NCI-H774 (cell line): ENCODE measurements at places on chromosomes 2 and 18.
A peak's percentile ranks its signal among the peaks of the same experiment; 100 is the strongest.

DNA sequence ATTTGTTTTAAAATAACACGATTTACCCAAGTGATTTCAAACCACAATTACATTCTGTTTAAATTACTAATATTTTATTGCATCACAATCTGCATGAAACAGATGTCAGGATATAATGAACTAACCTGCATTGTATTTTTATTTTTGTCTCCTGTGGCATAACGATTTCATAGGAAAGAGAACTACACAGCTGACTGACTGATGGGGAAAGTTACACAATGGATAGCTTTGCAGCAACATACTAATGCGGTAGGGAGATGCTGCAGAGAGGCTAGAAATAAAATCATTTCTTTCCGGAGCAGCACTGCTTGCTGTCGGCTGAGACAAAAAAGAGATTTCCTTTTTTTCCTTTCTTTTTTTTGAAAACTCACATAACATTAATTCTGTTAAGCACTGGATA lies 36.9 kb downstream of the SCN1A start:
- peak; percentile 0 for DNase-seq

GRCh38 chr2:186891185-186891621 lies 42.2 kb upstream of the ZSWIM2 start:
- no peak for DNase-seq

DNA sequence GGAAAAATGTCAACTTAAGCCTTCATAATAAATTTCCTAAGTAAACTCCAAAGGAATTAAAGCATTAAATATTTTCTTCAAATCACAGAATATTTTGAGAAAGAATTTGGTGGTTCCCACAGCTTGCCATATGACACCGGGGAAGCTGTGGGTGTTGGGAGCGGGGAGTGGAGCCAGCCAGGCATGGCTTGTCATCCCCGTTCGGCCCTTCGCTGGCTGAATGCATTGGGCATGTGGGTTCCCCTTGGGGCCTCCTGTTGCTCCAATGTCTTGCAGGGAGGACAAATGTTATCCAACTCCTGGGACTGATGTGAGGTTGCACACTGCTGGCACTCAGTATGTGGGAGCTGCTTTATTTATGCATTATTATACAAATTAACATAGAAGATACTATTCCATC lies 18.6 kb downstream of the NGEF start:
- no peak for DNase-seq

- no peak for DNase-seq
These were observed 60.3 kb upstream of the RPL31 start for GRCh38 chr2:100941646-100942240.

- DNase-seq: no peak
These were observed 113.9 kb downstream of the PTPN4 start for GRCh38 chr2:119873350-119874315.

DNA sequence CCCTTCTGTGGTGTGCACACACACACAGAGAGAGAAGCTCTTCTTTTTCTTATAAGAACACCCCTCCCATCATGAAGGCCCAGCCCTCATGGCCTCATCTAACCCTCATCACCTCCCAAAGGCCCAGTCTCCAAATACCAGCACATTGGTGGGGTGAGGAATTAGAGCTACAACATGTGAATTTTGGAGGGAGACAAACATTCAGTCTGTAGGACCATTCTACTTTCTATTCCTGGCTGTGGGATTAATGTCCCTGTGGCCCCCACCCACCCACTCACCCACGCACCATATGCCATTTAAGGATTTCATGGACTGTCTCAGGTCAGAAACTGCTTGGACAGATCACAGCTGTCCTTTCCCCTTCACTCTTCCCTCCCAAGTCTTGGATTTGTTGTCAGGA lies 190.2 kb downstream of the GBX2 start:
- DNase-seq: no peak

GRCh38 chr18:74806700-74807416 lies 209.2 kb downstream of the ZNF407 start:
- peak; percentile 47 for DNase-seq

DNA sequence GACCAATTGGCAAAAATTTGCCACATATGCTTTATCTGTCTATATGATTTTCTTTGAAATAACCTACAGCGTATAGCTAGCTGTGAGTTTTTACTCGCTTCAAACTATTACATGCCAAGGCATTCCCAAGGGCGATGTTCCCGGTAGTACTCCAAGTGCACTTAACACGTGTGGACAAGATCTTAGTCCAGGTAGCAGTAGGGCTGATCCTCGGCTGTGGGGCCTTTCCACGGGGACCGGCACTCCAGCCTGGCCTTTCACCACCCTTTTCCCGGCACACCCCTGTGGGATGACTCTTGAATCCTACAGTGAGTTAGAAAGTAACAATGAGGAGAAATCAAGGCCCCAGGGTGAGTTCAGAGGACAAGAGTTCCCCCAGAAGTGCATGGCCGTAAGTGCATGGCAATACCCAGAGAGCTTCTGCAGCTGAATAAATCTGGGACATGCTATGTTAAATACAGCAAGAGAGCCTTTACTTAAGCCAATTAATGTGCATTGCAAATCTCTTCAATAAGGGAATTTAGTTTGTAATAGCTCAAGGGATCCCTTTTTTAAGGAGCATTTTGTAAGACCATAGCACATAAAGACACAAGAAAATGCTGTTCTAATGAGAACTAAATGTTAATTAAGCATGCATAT lies 26.4 kb downstream of the CHMP1B start:
- DNase-seq: no peak

DNA sequence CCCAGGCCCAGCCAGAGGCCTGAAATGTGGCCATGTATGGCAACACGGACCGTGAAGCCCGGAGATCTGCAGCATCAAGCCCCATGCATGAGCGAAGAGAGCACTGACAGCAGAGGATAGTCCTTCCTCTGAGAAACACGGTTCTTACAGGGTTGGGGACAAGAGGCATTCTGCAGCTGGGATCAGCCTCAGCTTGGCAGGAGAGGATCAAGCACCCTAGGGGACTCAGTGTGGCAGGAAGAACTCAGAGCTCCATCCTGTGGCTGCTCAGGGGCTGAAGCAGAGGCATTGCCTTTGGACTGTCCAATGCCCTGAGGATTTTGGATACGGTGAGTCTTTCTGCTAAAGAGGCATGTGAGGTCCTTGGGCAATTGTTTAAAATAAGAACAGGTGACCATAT lies 368.7 kb downstream of the ZNF516 start:
- no peak for DNase-seq

DNA sequence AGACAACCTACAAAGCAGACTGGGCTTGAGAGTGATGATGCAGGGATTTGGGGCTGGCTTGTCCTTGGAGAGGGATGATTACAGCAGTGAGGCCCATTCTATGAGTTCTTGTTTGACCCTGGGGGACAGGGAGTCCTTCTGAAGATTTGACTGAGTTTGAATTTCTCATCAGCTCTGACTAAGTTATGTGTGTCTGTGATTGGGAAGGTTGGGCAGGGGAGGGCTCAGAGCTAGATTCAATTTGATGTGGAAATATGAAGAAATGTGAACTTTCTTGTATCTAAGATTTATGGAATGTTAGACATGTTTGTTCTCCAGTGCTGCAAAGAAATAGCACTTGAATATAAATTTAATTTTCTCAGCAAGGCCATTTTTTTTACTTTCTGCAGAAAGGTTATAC lies 19.9 kb upstream of the IL1R2 start:
- DNase-seq: no peak

DNA sequence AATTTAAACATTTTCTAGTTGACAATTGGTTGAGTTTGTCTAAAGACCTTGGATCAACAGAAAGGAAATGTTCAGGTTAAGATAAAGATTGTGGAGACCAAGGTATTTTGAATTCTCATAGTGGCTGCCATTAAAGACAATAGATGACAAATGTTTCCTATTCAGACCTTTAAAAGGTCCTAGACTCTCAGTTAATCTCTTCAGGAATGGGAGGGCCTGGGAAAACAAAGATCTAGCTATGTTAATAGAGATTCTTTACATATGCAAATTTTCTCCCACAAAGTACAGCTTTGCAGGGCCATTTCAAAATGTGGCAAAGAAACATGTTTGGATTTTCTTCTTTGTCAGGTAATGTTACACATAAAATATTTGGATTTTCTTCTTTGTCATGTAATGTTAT lies 403.9 kb downstream of the SPAG16 start:
- no peak for DNase-seq

- no peak for DNase-seq
These were observed 12.5 kb upstream of the NAB1 start for GRCh38 chr2:190636361-190636760.

DNA sequence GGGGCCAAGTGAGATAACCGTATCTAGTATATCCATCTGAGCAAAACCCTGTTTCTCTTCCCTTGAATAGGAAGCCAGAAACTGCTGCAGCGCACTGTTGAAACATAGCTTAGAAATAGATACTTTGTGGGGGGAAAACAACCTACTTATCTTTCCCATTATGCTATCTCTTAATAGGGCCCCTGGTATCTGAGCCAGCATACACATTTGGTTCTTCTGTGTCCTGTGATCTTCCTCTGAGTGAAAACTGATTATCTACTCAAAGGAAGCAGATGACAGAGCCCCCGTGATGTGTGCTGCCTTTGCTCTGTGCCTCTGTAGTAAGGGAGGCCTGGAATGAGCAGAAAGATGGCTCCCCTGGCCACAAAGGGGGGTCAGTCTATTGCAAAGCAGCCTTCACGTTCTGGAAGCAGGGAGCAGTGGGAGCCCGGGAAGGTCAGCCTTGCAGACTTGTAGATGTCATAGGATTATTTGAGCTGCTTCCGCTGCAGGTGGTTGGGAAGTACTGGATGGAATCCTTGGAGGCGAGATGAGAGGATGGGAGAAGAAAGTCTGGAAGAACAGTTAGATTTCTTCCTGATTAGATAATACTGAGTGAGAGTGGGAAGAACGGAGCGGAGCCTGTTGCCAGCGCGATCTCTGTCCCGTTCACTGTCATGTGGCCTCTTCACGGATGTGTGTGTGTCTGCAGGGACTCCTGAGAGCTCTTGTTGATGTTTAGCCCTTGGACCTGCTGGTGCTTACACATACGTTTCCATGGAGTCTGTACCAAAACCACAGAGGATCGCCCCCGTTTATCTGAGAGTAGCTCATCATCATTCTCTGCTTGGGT lies 150.1 kb downstream of the AGAP1 start:
- no peak for DNase-seq

DNA sequence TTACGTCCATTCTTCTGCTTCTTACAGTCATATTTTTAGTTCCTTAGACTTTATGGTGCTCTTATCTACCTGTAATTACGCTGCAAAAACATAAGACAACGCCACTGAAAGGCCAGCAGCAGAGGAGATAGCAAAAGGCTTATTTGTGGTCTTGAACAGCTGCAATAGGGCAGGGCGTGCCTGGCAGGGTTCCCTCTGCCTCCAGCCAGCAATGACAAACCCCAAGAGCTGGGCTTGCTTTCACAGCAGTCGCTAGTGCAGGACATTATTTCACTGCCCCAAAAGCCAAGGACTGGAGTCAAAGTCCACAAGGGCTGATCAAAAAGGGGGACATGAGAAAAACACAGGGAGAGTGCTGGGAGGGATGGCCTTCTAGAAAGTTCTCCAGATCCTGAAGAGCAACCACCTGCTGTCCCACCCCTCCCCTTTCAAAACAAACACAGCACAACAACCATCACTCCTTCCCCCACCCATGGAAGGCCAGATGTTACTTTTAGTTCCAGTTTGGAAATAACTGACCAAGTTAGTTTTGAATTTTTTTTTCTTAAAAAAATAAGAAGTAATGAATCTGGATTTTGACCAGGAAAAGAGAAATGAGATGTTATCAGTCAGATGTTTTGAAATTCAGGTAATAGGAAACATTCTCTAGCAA lies 127.8 kb downstream of the RBMS1 start:
- DNase-seq: no peak

- peak; percentile 5 for DNase-seq
These were observed 226.1 kb downstream of the DYSF start for GRCh38 chr2:71679491-71679890.

DNA sequence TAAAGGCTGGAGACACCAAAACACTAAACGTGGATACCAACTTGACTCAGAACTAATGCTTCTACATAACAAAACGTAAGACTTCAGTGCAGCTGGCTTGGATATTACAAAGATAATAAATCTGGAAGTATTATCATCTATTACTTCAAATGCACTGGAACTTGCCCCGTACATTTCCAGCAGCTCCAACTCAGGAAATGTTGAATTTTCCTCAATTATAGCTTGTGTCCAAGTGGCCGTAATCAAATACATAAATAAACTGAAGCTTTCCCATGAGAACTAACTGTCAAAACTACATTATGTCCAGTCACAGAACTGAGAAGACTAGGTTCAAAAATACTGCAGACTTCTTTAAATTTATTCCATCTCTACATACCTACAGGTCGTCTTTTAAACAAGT lies 6.2 kb downstream of the PDE1A start:
- DNase-seq: no peak

DNA sequence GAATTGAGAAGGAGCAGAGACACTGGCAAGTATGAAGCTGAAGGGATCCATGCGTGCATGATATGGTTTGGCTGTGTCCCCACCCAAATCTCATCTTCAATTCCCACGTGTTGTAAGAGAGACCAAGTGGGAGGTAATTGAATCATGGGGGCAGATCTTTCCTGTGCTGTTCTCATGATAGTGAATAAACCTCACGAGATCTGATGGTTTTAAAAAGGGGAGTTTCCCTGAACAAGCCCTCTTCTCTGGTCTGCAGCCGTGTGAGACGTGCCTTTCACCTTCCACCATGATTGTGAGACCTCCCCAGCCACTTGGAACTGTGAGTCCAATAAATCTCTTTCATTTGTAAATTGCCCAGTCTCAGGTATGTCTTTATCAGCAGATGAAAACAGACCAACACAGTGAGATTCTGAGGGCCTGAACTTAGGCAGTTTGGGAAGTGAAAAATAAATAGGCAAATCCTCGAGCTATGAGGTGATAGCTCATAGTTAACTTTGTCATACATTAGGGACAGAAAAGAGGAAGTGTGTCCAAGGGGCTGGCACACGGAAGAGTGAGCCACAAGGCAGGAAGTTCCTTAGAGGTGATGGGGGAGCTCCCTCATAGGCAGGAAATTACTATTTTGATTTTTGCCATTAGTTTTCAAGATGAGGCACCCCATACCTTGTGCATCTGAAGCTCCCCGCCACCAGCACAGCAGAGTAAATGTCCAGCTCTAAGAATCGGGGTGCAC lies 658.8 kb upstream of the ID2 start:
- no peak for DNase-seq

- DNase-seq: no peak
These were observed 1.8 kb downstream of the HOXD9 start for GRCh38 chr2:176124110-176124946.

- no peak for DNase-seq
These were observed 25.9 kb upstream of the RAPGEF4 start for GRCh38 chr2:172709566-172710291.

DNA sequence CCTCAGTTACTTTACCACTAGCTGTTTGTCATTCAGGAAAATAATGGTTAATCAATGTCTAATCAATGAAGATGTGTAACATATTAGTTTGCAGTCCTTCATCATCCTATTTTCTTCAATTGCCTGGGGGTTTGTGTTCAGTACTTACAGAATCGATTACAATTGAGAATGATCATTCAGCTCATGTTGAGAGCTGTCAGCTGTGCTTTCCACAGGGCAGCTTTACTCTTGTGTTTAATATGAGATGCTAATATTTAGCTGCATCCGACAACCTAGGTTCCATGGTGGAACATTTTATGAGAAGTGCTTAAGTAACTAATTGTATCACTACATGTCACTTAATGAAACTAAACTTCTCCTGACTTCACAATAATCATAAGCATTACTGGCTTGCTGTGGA lies 191.9 kb downstream of the GRB14 start:
- DNase-seq: no peak
